ENCODE measurements at places on chromosomes 16 and 17.

- DNase-seq: no peak
Measured at GRCh38 chr16:85002608-85003007, 8.7 kb downstream of the ZDHHC7 start.

- no peak for DNase-seq
Measured at GRCh38 chr17:41324180-41325075, 8.9 kb upstream of the KRTAP17-1 start.

GRCh38 chr16:55046916-55047315, 116.3 kb downstream of the IRX5 start:
- no peak for DNase-seq

GRCh38 chr17:38353086-38353604, 1.5 kb downstream of the SOCS7 start:
- no peak for DNase-seq

DNA sequence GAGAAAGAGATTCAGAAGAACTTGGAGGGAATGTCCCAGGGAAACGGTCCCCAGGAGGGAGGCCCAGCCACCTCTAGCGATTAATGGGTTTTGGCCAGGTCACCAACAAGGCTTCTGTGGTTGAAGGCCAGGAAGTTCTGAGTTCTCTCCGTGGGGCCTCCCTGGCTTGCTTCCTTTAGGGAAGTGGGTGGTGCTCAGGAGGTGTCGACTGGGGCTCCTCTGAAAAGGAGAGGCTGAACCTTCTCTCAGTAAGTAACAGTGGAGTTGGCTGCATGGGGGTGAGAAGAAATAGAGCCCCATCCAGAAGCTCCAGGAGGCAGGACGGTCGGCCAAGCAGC, 77.1 kb upstream of the GSE1 start:
- no peak for DNase-seq

DNA sequence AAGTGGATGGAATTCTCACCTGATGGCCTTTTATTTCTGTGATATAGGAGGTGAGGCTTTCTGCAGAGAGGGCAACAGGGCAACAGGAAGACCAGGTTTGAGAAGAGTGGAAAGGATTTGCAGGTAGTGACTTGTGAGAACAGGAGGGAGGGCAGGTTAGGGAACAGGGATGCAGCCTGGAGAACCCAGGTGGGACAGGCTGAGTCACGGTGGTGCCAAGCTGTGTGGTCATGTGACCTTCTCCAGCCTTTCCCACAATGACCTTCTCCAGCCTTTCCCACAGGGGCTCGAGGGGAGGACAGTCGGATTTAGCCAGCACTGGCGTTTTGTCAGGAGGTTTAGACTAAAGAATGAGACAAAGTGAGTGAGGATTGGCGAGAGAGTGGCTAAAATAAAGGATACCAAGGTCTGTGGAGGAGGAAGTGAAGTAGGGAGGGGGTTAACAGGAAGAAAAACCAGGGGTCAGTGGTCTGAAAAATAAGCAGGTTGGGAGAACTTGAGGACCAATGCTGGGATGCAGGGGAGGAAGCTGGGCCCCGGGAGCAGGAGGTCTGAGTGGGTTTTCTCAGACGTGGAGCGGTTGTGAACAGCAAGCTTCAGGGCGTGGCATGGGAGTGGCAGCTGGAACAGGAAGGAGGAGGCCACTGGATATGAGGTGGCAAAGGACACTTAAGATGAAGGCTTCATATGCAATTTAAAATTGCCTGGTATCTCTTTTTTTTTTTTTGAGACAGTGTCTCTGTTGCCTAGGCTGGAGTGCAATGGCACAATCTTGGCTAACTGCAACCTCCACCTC, 37.7 kb downstream of the DNAH2 start:
- no peak for DNase-seq

DNA sequence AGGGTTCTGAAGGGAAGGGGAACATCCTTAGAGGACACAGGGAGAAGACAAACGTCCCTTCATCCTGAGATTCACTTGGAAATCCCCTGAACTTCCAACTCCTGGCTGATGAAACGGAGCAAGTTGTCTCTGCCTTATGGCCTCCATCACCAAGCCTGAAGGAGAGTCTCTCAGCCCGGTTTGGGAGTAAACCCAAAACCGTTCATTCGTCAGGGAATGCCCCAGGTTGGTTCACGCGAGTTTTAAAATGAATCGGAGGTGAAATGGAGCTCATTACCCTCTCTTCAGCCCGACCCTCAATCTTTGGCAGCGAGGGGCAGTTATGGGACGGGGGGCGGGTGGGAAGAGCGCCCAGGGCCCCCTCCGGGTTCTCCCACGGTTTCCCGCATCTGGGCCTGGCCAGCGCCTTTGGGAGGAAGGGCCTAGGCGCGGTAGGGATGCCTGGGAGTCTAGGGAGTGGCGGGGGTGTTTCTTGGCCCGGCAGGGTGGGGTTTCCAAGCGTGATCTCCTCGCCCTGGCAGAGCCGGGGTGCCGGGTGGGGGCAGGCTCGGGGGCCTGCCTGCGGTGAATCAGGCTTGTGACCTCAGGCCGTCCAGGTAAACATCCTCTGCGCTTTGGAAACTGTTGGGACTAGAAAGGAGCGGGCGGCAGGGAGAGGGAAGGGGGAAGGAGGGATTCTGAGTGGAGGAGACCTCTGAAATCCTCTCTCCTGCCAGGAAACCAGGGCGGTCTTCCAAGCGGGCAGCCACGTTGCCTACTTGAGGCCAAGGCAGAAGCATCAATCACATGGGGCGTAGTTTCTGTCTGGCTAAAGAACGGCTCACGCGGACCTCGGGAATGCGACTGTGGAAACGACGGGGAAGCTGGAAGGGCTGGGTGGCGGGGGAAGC, 24.1 kb upstream of the HOXB13 start:
- DNase-seq: no peak

DNA sequence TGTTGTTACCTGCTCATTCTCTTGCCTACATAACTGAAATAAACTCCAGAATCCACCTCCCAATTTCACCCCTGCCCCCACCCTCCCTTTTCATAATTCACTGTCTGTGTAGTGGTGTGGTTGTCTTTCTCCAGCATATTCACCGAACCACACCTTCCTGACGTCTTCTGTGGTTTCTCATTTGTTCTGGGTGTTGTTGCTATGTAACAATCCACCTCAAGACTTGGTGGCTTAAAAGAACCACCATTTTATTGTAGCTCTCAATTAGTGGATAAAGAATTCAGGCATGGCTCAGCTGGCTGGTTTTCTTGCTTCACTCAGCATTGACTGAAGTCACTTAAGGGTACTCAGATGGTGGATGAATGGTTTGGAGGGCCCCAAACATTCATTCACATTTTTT, 229.8 kb downstream of the MAF start:
- no peak for DNase-seq

GRCh38 chr17:77033892-77034404, 106.8 kb upstream of the SEC14L1 start:
- DNase-seq: no peak

DNA sequence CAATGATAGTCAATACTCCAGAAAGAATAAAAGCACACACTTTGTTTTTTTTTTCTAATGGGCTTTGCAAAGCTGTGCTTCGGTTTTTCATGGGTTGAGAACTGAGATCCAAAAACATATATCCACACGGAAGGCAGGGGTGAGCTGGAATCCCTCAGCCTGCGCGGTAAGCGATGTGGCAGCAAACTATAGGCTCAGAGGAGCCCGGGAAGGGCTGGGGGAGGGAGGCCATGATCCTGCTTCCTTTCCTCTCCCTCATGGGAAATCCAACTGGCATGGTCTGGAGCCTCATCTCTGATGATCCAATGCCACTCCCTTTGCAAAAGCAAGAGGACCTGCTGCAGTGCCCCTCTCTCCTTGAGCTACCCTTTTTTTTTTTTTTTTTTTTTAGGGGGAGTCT, 8.2 kb downstream of the RBFOX3 start:
- no peak for DNase-seq
